Bladder microvascular endothelial cell (primary cell): ENCODE measurements at places on chromosomes 3 and 15. TPM values are rescaled to one million over a fixed set of nuclear protein-coding genes. Genes with fewer than 3 reads are reported as not detected.

Gene PLA2G4B
- 0.16 and 1.7 TPM in 2 replicates for total RNA-seq

Gene SOX2
- total RNA-seq: not detected in 2 replicates

Gene TIGIT
- total RNA-seq: not detected in 2 replicates

Gene IL17RD
- 0.25 and 0.49 TPM in 2 replicates for total RNA-seq

Gene STRA6
- 0.06 TPM in 1 of 2 replicates, not detected in the other for total RNA-seq

Gene GLDN
- 0.16 TPM in 1 of 2 replicates, not detected in the other for total RNA-seq

Gene MED12L
- total RNA-seq: under 0.01 and 0.19 TPM in 2 replicates

Gene DOCK3
- total RNA-seq: under 0.01 TPM in 2 replicates

Gene CSPG4
- total RNA-seq: 1.1 and 4.7 TPM in 2 replicates

Gene CCDC174
- total RNA-seq: 4.4 and 8.9 TPM in 2 replicates

Gene EPHA3
- under 0.01 and 0.16 TPM in 2 replicates for total RNA-seq

Gene ERICH6
- 0.06 TPM in 1 of 2 replicates, not detected in the other for total RNA-seq

Gene BNIP2
- 101 and 175 TPM in 2 replicates for total RNA-seq

Gene UROC1
- not detected in 2 replicates for total RNA-seq

Gene OR5K2
- not detected in 2 replicates for total RNA-seq

Gene SLC28A2
- not detected in 2 replicates for total RNA-seq

Gene ATP2B2
- not detected in 2 replicates for total RNA-seq

Gene HESX1
- total RNA-seq: 0.16 TPM in 1 of 2 replicates, not detected in the other

Gene IGF1R
- 12.6 and 90.9 TPM in 2 replicates for total RNA-seq

Gene GASK1A
- under 0.01 TPM in 1 of 2 replicates, not detected in the other for total RNA-seq

Gene CPB1
- not detected in 2 replicates for total RNA-seq

Gene PLCH1
- total RNA-seq: not detected in 2 replicates

Gene GOLGA8J
- total RNA-seq: 0.13 TPM in 1 of 2 replicates, not detected in the other

Gene ZNF502
- 2.3 and 4.8 TPM in 2 replicates for total RNA-seq

Gene KLHL24
- 62.7 and 152 TPM in 2 replicates for total RNA-seq

Gene CHL1
- total RNA-seq: not detected in 2 replicates

Gene GABRG3
- not detected in 2 replicates for total RNA-seq

Gene PEX11A
- total RNA-seq: 1.6 and 6.2 TPM in 2 replicates

Gene CMTM8
- total RNA-seq: 1.3 and 1.6 TPM in 2 replicates

Gene PLA2G4D
- total RNA-seq: not detected in 2 replicates

Gene GUCA1C
- total RNA-seq: not detected in 2 replicates

Gene MYD88
- total RNA-seq: 10.4 and 25.5 TPM in 2 replicates

Gene ARHGEF26
- 0.63 and 1.3 TPM in 2 replicates for total RNA-seq

Gene PAQR5
- total RNA-seq: under 0.01 and 0.06 TPM in 2 replicates

Gene U2SURP
- 24.1 and 54.1 TPM in 2 replicates for total RNA-seq

Gene CD200R1
- not detected in 2 replicates for total RNA-seq

Gene C2CD4A
- under 0.01 and 1.3 TPM in 2 replicates for total RNA-seq

Gene SERPINI1
- 1.4 and 1.6 TPM in 2 replicates for total RNA-seq

Gene SNX22
- 0.16 and 0.25 TPM in 2 replicates for total RNA-seq

Gene CPEB1
- total RNA-seq: 0.06 TPM in 1 of 2 replicates, not detected in the other

Gene KBTBD12
- not detected in 2 replicates for total RNA-seq
